ENCODE measurements at places on chromosomes 6 and 20.

- no peak overlapping the region for H3K4me3 ChIP-seq
- H3K27me3 ChIP-seq = no peaks in the 10 kb centered on the region
- H3K4me1 ChIP-seq = no peaks in the 10 kb centered on the region
- no peak overlapping the region for H3K27ac ChIP-seq
- no peak for DNase-seq
Measured at GRCh38 chr6:11006061-11006460, 38.0 kb downstream of the ELOVL2 start.

- no peaks in the 10 kb centered on the region for H3K36me3 ChIP-seq
- H3K4me3 ChIP-seq = no peak overlapping the region
- H3K4me1 ChIP-seq = no peaks in the 10 kb centered on the region
- no peak overlapping the region for H3K27ac ChIP-seq
- no peak for DNase-seq
Measured at GRCh38 chr20:14055127-14055742, 59.9 kb downstream of the MACROD2 start.

GRCh38 chr6:163387317-163387716 is 27.2 kb upstream of the QKI start:
- no peaks in the 10 kb centered on the region for H3K4me1 ChIP-seq
- no peak overlapping the region for H3K4me3 ChIP-seq
- DNase-seq = no peak
- H3K27me3 ChIP-seq = peaks cover 26% of the 10 kb centered on the region
- H3K36me3 ChIP-seq = no peaks in the 10 kb centered on the region

DNA sequence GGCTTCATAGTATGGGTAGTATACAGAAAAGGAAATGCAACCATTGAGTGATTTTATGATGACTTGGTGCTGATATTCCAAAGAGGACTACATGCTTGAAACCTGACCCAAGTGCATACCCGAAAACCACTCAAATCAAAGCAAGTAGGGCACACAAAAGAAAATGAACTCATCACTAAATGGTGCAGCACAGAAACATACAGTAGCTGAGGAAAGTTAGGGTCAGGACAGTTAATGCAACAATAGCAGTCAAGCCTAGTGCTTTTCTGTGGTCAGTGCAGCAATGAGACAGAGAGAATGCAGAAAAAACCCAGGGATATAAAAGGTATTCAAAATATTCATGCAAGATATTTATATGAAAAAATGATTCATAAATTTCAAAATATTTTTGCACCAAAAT is 711.1 kb downstream of the EPHA7 start:
- no peaks in the 10 kb centered on the region for H3K4me1 ChIP-seq
- no peaks in the 10 kb centered on the region for H3K36me3 ChIP-seq
- no peak for DNase-seq
- no peaks in the 10 kb centered on the region for H3K27me3 ChIP-seq
- H3K4me3 ChIP-seq = no peak overlapping the region

GRCh38 chr20:3785240-3786125 is 1.1 kb downstream of the CENPB start:
- H3K4me3 ChIP-seq = peak overlapping the region; percentile 54
- DNase-seq = no peak
- no peaks in the 10 kb centered on the region for H3K27me3 ChIP-seq

DNA sequence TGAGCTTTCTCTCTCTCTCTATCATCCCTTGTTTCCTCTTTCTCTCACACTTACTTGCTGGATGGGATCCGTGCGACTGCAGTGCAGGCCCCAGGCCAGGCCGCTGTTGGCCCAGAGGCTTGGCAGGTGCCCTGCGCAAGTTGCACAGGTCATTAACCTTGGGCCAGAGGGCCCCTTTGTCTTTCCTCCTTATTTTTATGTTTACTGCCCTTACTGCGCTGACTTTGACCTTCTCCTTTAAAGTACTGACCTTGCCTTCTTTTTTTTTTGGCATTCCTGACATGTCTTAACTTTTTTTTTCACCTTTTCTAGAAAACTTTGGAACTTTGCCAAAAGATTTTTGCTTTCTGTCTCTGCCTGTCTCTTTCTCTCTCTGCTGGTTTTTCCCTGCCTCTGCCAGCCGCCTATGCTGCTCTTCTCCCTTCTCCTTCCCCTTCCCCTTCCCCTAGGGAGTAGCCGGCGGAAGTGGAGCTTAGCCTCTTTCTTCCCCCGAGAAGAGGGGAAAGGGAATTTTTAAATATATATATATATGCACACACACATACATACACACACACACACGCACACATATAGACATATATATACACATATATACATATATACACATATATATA is 59.6 kb upstream of the CDH4 start:
- H3K27me3 ChIP-seq = peaks cover 28% of the 10 kb centered on the region
- H3K36me3 ChIP-seq = no peaks in the 10 kb centered on the region
- no peaks in the 10 kb centered on the region for H3K4me1 ChIP-seq
- no peak overlapping the region for H3K27ac ChIP-seq

GRCh38 chr6:168100803-168101589 is 22.0 kb upstream of the FRMD1 start:
- no peaks in the 10 kb centered on the region for H3K36me3 ChIP-seq
- H3K27ac ChIP-seq = no peak overlapping the region
- peaks cover 8% of the 10 kb centered on the region for H3K27me3 ChIP-seq
- H3K4me1 ChIP-seq = no peaks in the 10 kb centered on the region

GRCh38 chr6:111737065-111737521 is 131.4 kb upstream of the TRAF3IP2 start:
- H3K4me3 ChIP-seq = no peak overlapping the region
- DNase-seq = no peak
- H3K27me3 ChIP-seq = no peaks in the 10 kb centered on the region
- H3K36me3 ChIP-seq = peaks cover 11% of the 10 kb centered on the region
- peaks cover 42% of the 10 kb centered on the region for H3K4me1 ChIP-seq
- H3K27ac ChIP-seq = peak overlapping the region; percentile 56

- H3K27ac ChIP-seq = no peak overlapping the region
- peaks cover 17% of the 10 kb centered on the region for H3K36me3 ChIP-seq
- peaks cover 38% of the 10 kb centered on the region for H3K4me1 ChIP-seq
- no peak for DNase-seq
- no peak overlapping the region for H3K4me3 ChIP-seq
Measured at GRCh38 chr6:37483252-37483901, 16.3 kb downstream of the CCDC167 start.

- H3K4me1 ChIP-seq = peaks cover 10% of the 10 kb centered on the region
- DNase-seq = no peak
- peaks cover 13% of the 10 kb centered on the region for H3K36me3 ChIP-seq
- no peaks in the 10 kb centered on the region for H3K27me3 ChIP-seq
- H3K4me3 ChIP-seq = no peak overlapping the region
- no peak overlapping the region for H3K27ac ChIP-seq
Measured at GRCh38 chr6:34592208-34592952, 36.3 kb upstream of the SPDEF start.

- H3K4me3 ChIP-seq = no peak overlapping the region
- DNase-seq = no peak
- H3K27me3 ChIP-seq = no peaks in the 10 kb centered on the region
- H3K27ac ChIP-seq = no peak overlapping the region
- no peaks in the 10 kb centered on the region for H3K4me1 ChIP-seq
Measured at GRCh38 chr6:140264431-140264830, 890.0 kb upstream of the CITED2 start.

DNA sequence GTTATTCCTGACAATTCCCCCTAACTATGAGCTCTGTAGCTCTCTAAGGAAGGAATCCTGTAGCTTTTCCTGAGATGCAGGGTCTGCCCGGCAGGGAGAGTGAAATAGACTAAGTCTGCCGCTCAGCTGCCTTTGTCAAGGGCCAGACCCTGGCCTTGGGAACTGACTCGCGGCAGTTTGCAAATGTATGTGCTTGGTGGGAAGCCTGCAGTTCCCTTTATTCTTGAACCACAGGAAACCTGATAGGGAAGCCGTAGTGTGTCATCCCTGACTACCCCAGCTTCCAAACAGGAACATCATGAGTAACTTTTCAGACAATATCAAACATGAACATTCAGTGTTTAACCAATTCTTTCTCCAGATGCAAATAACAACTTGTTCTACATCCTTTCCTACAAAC is 78.7 kb upstream of the IFNGR1 start:
- H3K4me3 ChIP-seq = no peak overlapping the region
- H3K4me1 ChIP-seq = no peaks in the 10 kb centered on the region
- no peak for DNase-seq
- H3K27ac ChIP-seq = no peak overlapping the region
- no peaks in the 10 kb centered on the region for H3K27me3 ChIP-seq

GRCh38 chr6:72856801-72857200 is 234.9 kb downstream of the KCNQ5 start:
- H3K27me3 ChIP-seq = no peaks in the 10 kb centered on the region
- no peak overlapping the region for H3K4me3 ChIP-seq
- H3K4me1 ChIP-seq = no peaks in the 10 kb centered on the region
- no peaks in the 10 kb centered on the region for H3K36me3 ChIP-seq

DNA sequence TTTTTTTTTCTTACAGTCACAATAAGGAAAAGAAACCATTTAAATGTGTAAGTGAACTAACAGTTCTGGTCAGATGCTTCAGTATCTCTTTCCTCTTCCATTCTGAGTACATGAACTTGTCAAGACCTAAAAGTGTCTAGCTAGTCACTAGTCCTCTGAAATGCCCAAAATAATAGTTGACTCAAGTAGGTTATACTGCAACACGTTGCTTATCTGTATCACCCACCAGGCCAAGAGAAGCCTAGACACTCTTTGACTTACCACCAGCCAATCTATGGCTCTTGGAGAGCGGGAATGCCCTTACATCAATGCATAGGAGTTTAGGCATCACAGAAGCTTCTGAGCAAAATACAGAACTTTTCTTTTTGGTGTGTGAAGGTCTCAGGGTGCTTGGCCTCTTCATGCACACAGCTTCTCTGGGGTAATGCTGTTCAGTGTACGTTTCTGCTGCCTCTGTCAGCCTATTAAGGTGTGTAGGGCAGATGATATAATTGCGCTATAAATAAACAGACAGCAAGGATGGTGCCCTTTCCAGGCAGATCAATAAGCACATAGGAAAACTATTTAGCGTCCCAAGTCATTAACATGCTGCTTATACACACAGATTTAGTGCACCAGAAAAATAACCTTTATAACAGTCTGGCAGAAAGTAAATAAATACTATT is 7.8 kb upstream of the GFOD1 start:
- H3K27ac ChIP-seq = no peak overlapping the region
- H3K27me3 ChIP-seq = no peaks in the 10 kb centered on the region
- no peak overlapping the region for H3K4me3 ChIP-seq
- no peaks in the 10 kb centered on the region for H3K4me1 ChIP-seq

DNA sequence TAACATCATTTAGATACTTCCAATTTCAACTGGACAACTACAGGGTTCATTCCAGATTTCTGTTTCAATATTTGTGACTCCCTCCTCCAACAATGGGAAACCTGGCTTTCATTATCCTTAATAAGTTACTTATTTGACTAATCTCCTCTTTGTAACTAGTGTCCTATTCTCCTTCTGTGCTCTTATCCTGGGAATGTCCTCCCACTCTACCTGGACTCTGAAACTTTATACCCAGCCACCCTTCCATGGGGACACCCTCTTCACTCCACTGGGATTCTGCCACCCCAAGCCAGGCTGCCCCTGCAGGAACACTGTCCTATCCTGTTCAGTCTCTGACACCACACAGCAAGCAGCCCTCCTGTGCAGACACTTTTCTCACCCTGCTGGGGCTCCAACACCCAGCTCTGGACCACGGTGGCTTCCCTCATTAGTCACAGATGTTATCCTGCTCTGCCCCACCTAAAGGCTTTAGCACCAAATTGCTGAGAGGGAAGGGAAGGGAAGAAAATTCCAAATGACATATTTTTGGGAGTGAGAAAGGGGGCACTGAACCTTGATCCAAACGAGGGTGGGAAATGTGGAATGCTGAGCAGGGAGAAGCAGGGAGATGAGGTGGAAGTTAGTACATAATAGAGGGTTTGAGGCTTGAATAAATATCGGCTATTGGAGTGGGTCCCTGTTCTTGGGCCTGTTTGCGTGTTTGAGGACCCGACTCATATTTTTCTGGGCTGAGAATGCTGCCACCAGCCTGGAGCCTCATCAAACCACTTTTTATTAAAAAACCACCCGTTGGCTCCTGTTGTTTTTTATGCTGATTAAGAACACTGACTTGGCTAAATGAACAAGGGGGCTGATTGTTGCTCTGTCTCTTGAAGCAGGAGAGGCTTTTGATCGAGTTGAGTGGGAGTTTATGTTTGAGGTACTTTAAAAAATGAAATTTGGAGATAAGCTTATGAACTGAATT is 54.0 kb upstream of the AKIRIN2 start:
- no peaks in the 10 kb centered on the region for H3K36me3 ChIP-seq
- DNase-seq = no peak
- no peaks in the 10 kb centered on the region for H3K27me3 ChIP-seq
- H3K27ac ChIP-seq = no peak overlapping the region

DNA sequence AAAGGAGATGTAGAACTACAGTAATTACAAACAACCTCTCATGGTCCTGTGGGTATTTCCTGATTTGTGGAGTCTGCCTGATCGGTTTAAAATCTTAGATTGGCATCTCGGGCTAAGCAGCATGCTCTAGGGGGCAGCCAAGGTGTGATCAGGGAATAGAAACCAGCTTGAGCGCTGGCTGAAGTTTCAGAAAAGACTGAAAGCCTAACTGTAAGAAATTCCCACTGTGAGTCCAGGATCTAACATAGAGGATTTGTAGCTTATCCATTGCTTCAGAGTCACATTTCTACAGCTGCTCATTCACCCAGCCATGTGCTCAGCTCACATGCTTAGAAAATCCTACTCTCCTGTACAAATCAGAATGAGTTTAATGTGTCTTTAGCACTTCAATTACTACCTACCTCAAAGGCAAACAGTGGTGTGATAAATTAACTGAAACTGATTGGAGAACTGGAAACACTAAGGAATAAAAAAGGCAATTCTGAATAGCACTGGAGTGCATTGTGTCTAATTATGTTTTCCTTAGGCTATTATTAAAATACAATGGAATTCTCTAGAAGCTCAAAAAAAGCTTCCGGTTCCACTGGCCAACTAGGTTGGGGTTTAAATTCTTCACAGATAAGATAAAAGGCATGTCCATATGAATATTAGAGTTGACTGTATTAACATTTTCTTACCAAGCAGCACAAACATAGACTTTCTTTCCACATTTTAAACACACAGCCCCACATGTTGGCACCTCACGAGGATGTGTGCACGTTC is 73.8 kb upstream of the MPC1 start:
- H3K4me3 ChIP-seq = no peak overlapping the region
- no peaks in the 10 kb centered on the region for H3K27me3 ChIP-seq
- no peak for DNase-seq
- H3K36me3 ChIP-seq = no peaks in the 10 kb centered on the region

DNA sequence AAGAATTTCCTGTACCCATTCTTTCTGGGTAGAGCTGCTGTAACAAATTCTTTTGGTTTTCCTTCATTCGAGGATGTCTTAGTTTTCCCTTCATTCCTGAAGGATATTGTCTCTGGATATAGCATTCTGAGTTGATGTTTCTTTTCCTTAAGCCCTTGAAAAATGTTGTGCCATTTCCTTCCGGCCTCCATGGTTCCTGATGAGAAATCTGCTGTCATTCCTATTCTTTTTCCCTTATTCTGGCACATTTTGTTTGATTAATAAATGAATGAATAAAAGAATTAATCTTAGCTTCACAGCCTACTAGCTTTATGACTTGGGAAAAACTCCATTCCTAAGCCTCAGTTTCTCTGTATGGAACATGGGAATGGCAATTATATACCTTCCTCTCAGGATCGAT is 173.1 kb downstream of the EYA2 start:
- no peaks in the 10 kb centered on the region for H3K4me1 ChIP-seq
- DNase-seq = no peak
- no peaks in the 10 kb centered on the region for H3K36me3 ChIP-seq
- no peak overlapping the region for H3K27ac ChIP-seq
- H3K4me3 ChIP-seq = no peak overlapping the region
- no peaks in the 10 kb centered on the region for H3K27me3 ChIP-seq

All from T-cell (primary cell).